Right ventricle myocardium inferior (tissue), 1 donor: ENCODE measurements at places on chromosomes 7 and 10.

DNA sequence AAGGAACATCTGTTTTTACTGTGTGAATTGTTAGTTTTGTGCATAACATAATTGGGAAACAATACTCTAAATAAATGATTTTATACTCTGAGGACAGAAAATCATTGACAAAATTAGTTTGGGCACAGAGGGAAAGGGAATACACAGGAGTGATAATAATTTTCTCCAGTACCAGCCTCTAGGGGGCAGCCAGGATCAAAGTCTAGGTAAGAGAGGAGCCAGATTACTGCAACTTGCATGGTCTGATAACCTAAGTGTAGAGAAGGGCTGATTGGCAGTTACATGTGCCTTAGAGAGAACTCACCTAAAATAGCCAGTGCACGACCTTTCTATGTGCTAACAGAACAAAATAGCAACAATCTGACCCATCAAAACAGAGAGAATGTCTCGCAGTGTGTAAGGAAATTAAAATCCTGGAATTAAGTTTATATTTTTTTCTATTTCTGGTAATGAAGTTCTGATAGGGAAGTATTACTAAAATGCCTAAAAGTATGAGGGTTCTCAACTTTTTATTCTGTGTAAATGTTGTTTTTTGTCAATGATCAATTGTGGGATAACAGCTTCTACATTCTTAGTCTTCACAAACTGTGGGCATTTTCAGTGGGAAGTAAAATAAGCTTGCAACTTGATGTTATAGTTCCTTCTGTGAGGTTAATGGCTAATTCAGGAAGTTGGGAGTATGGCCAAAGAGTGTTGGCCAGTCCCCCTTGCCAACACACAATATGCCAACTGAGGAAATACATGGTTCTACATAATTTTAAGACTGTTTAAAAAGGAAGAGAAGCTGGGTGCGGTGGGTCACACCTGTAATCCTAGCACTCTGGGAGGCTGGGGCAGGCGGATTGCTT is 66.4 kb downstream of the EXOC6 start:
- no peak for DNase-seq

DNA sequence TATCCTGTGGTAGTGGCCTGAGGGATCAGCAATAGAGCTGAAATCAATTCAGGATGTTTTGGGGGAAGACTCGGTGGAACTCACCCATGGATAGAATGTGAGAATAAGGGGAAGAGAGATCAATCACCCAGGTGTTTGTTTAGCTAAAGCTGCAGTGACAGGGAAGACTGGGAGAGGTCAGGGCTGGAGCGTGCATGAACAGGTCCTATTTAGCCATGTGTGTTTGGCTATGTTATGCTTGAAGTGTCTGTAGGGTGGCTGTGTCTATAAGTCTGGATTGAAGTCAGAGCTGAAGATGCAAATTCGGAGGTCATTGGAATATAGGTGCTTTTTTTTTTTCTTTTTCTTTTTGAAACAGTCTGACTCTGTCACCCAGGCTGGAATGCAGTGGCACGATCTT is 4.6 kb downstream of the ATP6V1F start:
- no peak for DNase-seq

DNA sequence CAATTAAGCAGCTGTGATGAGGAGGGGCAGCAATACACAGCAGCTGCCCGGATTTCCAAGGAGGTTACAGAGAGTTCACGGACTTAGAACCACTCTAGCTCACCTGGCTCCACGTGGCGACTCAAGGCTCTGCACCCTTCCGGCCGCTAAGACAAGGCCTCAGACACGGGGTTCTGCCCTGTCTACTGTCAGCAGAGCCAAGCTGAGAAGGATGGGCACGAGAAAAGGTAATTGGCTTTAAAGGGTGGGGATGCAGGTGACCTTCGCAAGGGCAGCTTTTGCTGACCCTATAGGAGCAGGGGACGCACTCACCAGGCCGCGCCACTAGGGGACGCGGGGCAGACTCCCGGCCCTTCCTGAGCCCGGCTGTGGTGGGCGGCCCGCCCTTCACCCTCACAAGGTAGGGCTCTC is 152.4 kb downstream of the KIF20B start:
- DNase-seq, result no peak

DNA sequence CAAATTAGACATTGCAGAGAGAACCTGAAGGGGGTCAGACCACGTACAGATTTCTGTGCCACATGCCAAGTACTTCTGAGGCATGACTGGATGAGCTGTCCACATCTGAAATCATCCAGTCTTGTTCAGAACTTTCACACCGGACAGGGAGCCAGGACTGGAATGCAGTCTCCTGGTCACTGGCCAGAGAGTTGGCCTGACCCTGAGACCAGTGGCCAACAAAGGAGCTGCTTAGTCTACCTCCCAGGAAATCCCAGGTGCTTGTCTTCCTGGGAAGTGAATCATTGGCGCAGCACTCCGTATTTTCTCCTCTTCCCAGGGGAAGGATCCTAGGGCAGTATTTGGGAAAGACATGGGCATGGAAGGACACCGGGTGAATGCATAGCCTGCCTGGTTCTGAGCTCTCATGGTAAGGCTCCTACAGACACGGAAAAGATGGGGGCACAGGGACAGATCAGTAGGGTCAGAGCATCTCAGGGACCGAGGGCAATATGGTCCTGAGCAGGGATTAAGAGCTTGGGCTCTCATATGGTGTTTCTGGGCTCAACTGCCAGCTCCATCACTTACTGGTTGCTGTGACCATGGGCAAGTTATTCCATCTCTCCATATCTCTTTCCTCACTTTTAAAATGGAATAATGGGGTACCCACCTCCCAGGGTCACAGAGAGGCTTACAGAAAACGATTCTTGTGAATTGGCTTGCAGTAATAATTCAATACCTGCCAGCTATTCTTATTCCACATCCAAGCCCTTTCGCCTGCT is 1.3 kb upstream of the SCD start:
- no peak for DNase-seq

DNA sequence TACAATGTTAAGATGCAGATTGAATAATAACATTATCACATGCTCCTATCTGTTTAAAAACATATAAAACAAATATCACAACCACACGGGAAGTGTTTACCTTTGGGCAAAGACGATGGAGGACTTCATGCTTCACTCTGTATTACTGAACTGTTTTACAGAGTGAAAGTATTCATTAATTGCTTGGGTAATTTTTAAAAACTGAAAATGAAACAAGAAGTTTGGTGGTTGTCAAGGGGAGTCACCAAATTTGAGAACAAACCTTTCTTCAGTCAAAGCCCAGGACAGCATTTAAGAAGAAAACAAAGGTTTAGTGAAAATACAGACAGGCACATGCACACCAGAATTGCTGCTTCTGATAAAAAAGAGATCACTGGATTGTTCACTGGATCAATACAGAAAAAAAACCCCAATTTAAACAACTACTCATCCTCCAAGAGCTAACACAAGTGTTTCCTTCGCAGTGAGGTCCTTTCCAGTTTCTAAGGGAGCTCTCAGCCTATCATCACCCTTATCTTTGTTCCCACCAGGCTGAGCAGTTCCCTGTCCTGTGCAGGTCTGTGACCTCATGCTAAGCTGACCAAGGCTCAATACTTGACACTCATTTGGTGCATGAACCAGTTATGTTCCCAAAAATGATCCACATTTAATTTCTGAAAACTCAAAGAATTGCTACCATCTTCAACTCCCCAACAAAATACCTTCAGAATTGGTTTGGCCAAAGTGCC is 8.8 kb downstream of the PARP12 start:
- no peak for DNase-seq

DNA sequence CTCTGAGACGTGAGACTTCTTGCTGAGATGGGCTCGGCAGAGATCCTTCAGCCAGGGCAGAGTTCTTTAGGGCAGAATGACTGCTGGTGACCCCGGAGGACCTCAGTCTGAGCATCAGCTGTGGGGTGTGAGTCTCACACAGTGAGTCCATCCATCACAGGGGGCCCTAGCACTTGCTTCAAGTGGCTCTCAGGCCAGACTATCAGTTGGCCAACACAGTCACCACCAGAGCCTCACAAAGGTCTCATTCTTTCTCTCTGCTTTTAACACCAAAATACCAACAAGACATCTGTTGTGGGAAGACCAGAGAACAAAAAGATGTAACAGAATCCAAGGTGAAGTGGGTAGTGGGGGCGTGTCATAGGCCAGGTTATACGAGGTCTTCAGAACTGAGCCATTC is 345.6 kb upstream of the NRP1 start:
- no peak for DNase-seq

- no peak for DNase-seq
Measured at GRCh38 chr7:108838198-108838597, 268.5 kb downstream of the DNAJB9 start.

DNA sequence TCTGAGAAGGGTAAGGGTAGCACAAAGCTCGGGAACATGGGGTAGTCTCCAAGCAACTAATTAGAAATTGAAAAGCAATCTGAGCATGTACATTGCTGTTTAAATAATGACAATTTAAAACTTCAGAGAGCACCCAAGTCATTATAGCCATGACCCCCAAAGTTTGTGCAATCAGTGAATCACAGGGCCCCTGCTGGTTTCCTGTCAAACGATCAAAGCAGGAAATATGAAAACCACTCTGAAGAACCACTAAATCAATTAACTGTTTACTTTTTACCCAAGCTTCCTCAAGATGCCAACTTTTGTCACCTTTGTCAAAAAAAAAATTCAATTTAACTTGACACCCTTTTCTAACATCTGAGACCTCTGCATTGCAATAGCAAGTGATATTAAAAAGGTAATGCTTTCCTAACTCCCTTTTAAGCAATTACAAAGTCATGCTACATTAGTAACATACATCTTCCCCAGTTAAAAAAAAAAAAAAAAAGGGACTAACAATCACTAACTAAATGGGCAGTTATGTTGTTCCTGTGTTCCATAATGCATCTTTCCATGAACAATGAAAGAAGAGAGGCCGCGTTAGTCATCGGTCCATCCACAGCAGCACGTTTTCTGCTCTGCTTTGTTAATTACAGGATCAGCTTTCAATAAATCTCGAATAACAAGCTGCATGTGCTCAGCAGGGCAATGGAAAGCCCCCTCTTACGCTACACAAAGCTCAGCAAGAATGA is 80.6 kb downstream of the ETV1 start:
- DNase-seq, result no peak

- no peak for DNase-seq
Measured at GRCh38 chr10:120477743-120478141, 20.7 kb downstream of the PLPP4 start.

DNA sequence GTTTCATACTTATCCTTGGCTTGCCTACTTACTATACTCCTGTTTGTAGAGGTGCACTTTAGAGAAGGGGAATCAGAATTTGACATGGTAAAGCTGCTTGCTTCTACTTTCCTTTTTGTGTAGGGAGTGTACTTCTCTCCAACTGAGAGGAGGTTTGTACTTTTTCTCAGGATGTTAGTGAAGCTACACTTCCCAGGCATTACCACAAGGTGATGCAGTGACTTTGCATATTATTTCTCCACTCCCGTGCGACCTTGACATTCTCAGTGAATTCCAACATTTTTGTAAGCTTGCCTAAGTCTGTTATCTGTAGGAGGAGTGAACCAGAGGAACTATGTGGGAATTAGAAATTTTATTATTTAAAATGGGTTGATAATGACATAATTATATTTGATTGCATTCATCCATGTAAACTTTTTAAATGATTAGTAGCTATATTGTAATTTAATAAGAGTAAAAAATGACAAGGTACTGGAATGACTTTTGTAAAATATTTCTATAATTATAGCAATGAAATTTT is 5.2 kb downstream of the TAX1BP1 start:
- no peak for DNase-seq

DNA sequence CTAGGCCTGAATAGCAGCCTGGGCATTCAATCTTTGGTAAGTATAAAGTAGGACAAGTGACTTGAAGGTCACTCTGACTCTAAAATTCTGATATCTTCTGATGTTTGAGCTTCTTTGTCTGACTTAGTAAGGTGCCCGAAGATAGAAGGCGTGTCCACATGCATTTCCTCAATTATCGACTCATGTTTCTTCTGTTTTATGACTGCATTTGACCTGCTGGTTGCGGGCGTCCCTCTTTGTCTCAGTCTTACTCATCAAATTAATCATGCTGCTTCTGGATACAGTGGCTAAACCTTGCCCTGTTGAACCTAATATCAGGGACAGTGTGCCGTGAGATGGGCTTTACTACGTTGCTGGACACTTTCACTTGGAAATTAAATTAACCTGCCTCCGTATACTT is 534.1 kb downstream of the SDK1 start:
- no peak for DNase-seq

DNA sequence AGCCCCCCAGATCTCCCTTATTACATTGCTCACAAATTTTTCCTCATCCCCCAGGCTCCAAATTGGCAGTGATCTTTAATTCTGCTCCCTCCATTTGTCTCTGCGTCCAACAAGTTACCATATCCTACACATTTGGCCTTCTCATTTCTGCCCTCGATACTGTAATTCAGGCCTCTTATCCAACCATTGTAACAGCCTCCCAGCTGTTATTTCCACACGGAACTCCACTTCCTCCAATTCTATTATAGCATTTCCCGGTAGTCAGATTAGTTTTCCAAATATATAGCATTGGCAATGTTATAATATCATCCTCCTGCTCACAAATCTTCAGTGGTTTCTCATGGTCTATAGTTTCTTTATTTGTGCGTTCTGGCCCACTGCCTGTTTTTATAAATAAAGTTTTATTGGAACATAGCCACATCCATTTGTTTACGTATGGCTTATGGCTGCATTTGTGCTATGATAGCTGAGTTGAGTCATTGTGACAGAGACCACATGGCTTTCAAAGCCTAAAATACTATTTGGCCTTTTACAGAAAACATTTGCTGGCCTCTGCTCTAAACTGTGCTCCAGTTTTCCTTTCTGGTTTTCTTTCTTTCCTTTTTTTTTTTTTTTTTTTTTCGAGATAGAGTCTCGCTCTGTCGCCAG is 126.5 kb upstream of the ZNF438 start:
- DNase-seq, result no peak

GRCh38 chr10:128981881-128982615 is 485.0 kb upstream of the MGMT start:
- no peak for DNase-seq

GRCh38 chr10:78954689-78955088 is 114.1 kb upstream of the ZMIZ1 start:
- DNase-seq, result no peak

- DNase-seq, result no peak
Measured at GRCh38 chr10:27826369-27826768, 80.8 kb upstream of the MKX start.

DNA sequence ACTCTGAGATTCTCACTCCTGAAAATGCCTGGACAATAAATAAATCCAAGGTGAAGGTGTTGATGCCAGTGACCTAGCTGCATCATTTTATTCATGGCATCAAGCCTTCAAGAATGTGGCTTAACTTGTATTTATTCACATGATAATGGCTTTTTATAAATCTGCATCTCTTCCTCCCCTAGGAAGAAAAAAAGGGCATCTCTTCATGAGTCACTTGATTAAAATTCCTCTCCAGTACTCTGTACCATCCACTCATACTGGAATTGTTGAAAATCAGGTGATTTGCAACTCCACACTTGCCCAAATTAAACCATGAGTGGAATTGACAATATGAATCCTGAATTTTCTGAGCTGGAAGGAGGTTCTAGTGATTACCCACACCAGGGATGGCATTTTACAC is 30.2 kb downstream of the PTPRE start:
- no peak for DNase-seq

DNA sequence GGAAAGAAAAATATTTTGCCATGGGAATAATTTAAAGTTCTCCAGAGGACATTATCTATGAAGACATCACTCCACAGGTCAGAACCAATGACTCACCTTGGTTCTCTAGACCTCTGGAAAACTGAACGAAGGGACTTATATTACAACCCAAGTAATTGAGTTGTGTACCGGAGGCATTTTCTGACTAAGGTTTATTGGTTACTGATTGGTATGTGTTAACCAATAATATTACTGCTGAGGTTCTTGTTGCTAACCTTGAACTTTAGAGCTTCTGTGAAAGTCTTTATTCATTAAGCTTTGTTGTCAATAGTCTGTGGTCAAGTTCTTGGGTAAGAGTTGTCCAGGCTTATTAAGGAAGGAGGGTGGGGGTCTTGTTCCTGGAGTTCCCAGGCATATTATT is 78.1 kb upstream of the MTPN start:
- DNase-seq, result no peak
